ENCODE measurements at places on chromosomes 13 and 19.

DNA sequence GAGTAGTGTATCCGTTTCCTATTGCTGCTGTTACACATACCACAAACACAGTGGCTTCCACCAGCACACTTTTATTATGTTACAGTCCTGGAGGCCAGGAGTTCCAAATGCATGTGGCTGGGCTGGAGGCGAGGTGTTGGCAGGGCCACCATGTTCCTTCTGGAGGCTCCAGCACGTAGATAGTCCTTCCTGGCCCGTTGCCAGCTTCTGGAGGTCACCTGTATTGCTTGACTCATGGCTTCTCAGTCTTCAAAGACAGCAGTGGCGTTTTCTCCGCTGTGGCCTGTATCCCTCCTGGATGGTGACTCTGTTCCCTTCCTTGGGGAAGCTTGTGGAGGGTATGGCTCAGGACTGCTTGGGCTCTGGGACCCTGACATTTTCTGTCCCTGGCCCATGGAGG lies 15.2 kb downstream of the ZNF473 start:
- DNase-seq = no peak
- no peaks in the 10 kb centered on the region for H3K27me3 ChIP-seq
- no peak overlapping the region for H3K27ac ChIP-seq
- no peaks in the 10 kb centered on the region for H3K4me1 ChIP-seq
- peaks cover 99% of the 10 kb centered on the region for H3K36me3 ChIP-seq

- no peaks in the 10 kb centered on the region for H3K27me3 ChIP-seq
- H3K27ac ChIP-seq = no peak overlapping the region
- H3K4me1 ChIP-seq = no peaks in the 10 kb centered on the region
- no peaks in the 10 kb centered on the region for H3K36me3 ChIP-seq
Measured at GRCh38 chr13:58051396-58051795, 419.9 kb downstream of the PCDH17 start.

DNA sequence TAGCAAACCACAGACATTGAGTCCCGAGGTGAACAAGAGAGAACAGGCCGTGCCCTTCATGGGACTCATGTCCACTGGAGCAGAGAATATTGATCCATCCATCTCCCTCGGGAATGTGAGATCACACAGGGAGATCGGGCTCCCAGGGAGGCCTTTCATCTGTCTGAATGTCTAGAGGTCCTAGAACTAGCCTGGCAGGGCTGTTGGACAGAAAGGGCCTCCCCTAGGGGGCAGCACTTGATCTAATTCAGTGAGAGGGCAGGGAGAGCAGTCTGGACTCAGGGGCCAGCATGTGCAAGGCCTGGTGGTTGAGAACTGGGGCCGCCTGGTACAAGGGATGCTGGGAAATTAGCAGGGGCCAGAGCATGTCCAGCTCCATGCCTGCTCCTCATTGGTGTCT lies 4.3 kb downstream of the RUVBL2 start:
- H3K36me3 ChIP-seq = peaks cover 8% of the 10 kb centered on the region
- DNase-seq = no peak
- H3K4me1 ChIP-seq = peaks cover 9% of the 10 kb centered on the region
- H3K27me3 ChIP-seq = no peaks in the 10 kb centered on the region
- no peak overlapping the region for H3K4me3 ChIP-seq

GRCh38 chr13:35499196-35499662 lies 22.7 kb upstream of the MAB21L1 start:
- no peak overlapping the region for H3K4me3 ChIP-seq
- no peaks in the 10 kb centered on the region for H3K27me3 ChIP-seq
- no peaks in the 10 kb centered on the region for H3K4me1 ChIP-seq
- H3K27ac ChIP-seq = no peak overlapping the region
- no peak for DNase-seq

DNA sequence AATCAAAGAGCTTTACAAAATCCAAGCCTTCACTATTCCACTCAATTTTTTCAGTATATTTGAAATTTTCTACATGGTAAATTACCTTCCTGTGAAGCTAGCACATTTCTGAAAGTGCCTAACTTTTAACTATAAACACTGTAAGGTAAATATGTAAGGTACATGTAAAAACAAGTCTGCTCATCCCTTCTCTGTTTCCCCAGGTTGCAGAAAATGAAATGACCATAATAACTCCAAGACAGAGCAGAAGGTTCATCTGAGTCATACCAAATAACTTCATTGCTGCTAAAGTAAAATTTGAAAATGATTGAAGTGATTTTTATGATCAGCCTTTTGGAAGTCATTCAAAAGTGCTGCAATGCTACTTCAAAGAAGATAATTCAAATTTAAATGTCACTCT lies 28.6 kb downstream of the FGF14 start:
- H3K36me3 ChIP-seq = no peaks in the 10 kb centered on the region
- H3K4me1 ChIP-seq = no peaks in the 10 kb centered on the region
- H3K27me3 ChIP-seq = no peaks in the 10 kb centered on the region
- H3K27ac ChIP-seq = no peak overlapping the region

- no peaks in the 10 kb centered on the region for H3K27me3 ChIP-seq
- no peak for DNase-seq
- no peaks in the 10 kb centered on the region for H3K36me3 ChIP-seq
- H3K4me3 ChIP-seq = no peak overlapping the region
Measured at GRCh38 chr13:22735011-22735995, 445.5 kb upstream of the SGCG start.

DNA sequence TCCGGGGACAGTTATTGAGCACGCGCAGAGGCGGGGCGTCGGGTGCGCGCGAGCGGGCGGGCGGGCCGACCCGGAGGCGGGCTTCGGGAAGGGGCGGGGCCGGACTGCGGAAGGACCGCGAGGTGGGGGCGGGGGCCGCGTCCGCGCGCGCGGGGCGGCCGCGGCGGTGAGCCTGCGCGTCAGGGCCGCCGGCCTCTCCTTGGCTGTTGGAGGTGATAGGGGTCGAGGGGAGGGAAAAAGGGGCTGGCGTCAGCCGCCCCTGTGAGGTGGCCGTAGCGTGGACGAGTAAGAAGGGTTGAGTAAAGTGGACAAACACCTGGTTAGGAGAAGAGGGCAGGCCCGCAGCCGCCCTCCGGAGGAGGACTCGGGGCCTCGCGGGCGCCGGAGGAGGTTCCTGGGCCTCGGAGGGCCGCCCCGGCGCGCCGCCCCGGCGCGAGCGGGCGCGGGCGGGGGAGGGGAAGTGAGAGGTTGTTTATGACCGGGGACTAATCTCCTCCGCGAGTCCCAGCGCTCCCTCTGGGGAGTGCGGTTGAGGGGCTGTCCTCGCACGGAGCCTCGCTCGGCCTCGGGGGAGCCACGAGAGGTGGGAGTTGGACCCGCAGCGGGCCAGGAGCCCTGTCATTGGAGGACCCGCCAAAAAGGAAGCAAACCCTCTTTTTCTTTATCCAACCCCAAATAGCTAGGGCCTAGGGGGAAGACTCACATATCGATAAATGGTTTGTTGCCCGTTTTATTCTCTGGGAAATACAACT lies 547 bp upstream of the INTS6 start:
- peaks cover 3% of the 10 kb centered on the region for H3K36me3 ChIP-seq
- H3K27ac ChIP-seq = peak overlapping the region; percentile 95
- no peaks in the 10 kb centered on the region for H3K4me1 ChIP-seq
- H3K4me3 ChIP-seq = peak overlapping the region; percentile 71
- no peak for DNase-seq

DNA sequence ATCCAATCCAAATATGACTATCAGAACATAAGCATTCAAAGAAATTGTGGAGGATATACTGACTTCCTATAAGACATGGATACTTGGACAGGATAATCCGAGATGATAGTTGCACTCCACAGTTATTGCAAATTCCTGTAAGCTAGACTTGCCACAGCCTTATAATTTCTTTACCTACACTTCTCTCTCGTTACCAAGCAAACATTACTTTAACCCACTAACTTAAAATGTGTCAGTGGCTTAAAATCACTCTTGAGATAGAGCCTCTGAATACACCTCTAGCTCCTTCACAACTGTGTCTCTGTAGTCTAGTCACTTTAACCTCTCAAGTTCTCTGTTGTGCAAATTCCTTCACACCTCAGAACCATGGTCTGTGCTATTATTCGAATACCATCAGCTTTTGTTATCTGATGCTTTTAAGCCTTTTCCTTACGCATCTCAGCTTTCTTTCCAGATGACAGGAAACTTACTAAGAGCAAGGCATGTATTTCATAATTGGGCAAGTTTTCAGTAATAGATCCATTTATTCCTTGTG lies 474.9 kb upstream of the MIR17HG start:
- no peak overlapping the region for H3K27ac ChIP-seq
- no peak for DNase-seq
- H3K4me1 ChIP-seq = no peaks in the 10 kb centered on the region
- no peak overlapping the region for H3K4me3 ChIP-seq
- H3K27me3 ChIP-seq = no peaks in the 10 kb centered on the region

- peak overlapping the region; percentile 73 for H3K27ac ChIP-seq
- no peak overlapping the region for H3K4me3 ChIP-seq
- peaks cover 84% of the 10 kb centered on the region for H3K4me1 ChIP-seq
- no peak for DNase-seq
Measured at GRCh38 chr19:15317392-15318071, 14.8 kb downstream of the BRD4 start.

DNA sequence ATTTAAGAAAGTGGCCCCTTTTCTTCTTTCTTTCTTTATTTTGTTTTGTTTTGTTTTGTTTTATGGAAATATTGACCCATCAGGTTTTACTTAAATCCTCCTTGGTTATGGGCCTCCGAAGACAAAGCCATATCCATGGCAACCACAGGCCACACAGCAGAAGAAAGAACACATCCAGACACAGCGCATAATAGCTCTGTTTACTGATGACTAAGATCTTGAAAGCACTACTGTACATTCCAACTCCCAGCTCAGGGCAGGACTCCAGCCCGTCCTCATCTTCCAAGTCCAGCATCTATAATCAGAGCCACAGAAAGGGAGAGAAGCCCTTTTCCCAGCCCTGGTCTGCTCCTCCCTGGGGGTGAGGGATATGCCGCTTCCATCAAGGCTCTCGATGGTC lies 84.3 kb downstream of the NUFIP1 start:
- H3K36me3 ChIP-seq = no peaks in the 10 kb centered on the region
- no peak overlapping the region for H3K4me3 ChIP-seq
- DNase-seq = peak; percentile 81
- no peaks in the 10 kb centered on the region for H3K27me3 ChIP-seq
- H3K4me1 ChIP-seq = peaks cover 20% of the 10 kb centered on the region

- DNase-seq = no peak
- H3K36me3 ChIP-seq = no peaks in the 10 kb centered on the region
- H3K27ac ChIP-seq = no peak overlapping the region
- H3K4me1 ChIP-seq = no peaks in the 10 kb centered on the region
Measured at GRCh38 chr13:112141643-112142400, 74.9 kb downstream of the SOX1 start.

- DNase-seq = no peak
- H3K4me3 ChIP-seq = no peak overlapping the region
- H3K27ac ChIP-seq = no peak overlapping the region
Measured at GRCh38 chr13:100432611-100433010, 156.0 kb downstream of the GGACT start.

GRCh38 chr13:64648293-64648692 lies 2581.8 kb downstream of the PCDH9 start:
- no peak overlapping the region for H3K27ac ChIP-seq
- no peaks in the 10 kb centered on the region for H3K4me1 ChIP-seq
- no peaks in the 10 kb centered on the region for H3K36me3 ChIP-seq
- DNase-seq = no peak
- no peaks in the 10 kb centered on the region for H3K27me3 ChIP-seq

GRCh38 chr13:35712907-35713761 lies 236.6 kb upstream of the MAB21L1 start:
- no peaks in the 10 kb centered on the region for H3K27me3 ChIP-seq
- H3K4me1 ChIP-seq = no peaks in the 10 kb centered on the region
- DNase-seq = no peak
- no peak overlapping the region for H3K27ac ChIP-seq

- no peak overlapping the region for H3K27ac ChIP-seq
- DNase-seq = no peak
- no peaks in the 10 kb centered on the region for H3K4me1 ChIP-seq
- peaks cover 31% of the 10 kb centered on the region for H3K36me3 ChIP-seq
Measured at GRCh38 chr19:6457958-6458694, 1.5 kb downstream of the SLC25A23 start.

DNA sequence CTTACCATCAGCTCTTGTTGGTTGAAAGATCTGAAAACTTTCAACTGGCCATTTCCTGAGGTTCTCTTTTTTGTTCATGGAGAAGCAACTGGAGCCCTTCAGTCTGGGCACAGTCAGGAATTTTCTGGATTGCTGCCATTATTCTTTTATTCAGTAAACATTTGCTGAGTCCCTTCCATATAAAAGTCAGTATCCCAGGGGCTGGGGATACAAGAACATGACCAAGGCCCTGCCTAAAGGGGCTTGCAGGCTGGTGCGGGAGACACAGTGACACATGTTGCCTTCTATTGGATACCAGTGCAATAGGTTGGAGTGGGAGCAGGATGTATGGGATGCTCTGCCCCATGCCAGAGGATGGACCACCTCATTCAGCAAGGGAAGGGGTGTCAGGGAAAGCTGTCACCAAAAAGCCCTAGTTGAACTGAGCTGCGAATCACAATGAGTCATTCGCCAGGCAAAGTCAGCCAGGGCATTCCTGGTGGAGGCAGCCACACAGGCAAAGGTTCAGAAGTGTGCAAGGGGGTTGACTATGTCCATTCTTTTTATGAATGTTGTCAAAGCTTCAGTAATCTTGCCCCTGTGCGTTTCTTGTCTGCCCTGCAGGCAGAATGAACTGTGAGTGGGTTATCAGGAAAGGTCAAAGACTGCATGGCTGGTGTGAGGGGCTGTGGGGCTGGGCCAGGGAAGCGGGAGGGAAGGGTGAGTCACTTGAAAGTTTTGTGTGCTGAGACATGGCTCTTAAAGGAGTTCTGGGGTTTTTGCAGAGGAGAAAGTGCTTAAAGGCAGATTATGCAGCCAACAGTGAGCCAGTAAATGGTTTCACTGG lies 395.9 kb downstream of the KCNRG start:
- H3K36me3 ChIP-seq = no peaks in the 10 kb centered on the region
- H3K27ac ChIP-seq = peak overlapping the region; percentile 65
- no peak overlapping the region for H3K4me3 ChIP-seq
- no peaks in the 10 kb centered on the region for H3K27me3 ChIP-seq
